ENCODE measurements at places on chromosomes 6 and 20.

GRCh38 chr20:40802886-40803285 is 113.8 kb upstream of the MAFB start:
- DNase-seq = no peak

GRCh38 chr6:33845031-33845745 is 41.4 kb upstream of the MLN start:
- DNase-seq = no peak

DNA sequence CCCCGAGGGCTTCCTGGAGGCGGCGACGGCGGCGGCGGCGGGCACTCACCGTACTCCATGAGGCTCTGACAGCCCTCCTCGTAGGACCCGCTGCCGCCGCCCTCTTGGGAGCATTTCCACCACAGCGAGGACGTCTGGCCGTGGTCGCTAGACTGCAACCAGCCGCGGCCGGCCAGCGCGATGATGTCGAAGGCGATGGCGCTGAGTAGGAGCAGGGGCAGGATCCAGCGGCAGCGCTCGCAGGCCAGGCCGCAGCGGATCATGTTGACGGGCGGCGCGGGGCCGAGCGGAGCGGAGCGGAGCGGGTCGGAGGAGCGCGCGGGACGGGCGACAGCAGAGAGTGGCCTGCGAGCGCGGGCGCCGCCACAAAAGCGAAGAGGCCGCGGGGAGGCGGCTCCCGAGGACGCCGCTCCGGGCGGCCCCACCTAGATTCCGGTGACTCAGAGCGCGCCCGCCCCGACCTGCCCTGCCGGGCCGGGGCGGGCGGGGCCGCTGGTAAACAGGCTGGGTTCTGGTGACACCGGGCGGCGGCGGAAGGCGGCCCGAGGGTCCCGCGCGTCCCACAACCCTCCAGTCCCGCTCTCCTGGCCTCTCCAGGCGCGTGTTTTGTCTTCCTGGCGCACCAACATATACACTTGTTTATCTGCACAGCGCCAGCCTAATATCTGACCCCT is at the start of gene PERP:
Gene PERP (minus strand): TSS at position 342 of the 674 bp plus-strand sequence. CDS start 79 bp downstream, at position 263.
- peak; percentile 64 for DNase-seq

GRCh38 chr20:61426352-61426751 is 174.3 kb downstream of the CDH4 start:
- no peak for DNase-seq

DNA sequence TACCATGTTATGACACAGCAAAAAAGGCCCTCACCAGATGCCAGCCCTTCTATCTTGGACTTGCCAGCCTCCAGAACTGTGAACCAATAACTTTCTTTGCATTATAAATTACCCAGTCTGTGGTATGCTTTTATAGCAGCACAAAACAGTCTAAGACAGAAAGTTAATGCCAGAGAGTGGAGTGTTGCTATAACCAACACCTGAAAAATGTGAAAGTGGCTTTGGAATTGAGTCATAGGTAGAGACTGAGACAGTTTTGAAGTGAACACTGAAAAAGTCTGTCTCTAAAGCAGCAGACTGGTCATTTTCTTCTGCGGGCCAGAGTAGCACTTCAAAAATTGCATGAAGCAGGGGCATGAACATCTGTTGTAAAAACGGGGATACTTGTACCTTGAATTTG is 28.0 kb upstream of the ASIP start:
- DNase-seq = no peak

- DNase-seq = no peak
Observed at GRCh38 chr20:32496811-32497533, 88.2 kb downstream of the NOL4L start.

- DNase-seq = no peak
Observed at GRCh38 chr20:58944610-58945009, 36.4 kb upstream of the NELFCD start.

- no peak for DNase-seq
Observed at GRCh38 chr6:105862936-105863607, 223.1 kb upstream of the PRDM1 start.

DNA sequence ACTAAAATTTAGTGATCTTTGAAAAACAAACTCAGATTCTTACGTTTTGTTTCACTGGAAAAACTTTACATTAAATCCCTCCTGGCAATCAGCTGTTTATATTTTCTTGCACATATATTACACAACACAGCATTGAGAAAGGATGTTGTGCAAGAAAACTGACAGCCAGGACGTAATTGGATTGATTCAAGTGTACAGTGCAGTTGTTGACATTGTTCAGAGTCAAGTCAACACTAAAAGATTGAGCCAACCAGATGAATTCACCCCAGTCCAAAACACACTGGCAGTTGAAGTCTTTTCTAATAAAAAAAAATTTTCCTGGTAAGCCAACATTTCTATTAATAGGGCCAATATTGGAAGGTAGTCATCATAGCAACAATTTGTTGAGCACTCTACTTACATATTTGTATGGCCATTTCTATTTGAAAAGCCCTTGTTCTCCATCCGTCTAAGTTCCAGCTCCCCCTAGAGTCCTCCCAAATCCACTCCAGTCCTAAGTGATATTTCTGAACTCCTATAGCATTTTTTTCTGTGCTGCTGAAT is 20.9 kb upstream of the VNN1 start:
- no peak for DNase-seq

DNA sequence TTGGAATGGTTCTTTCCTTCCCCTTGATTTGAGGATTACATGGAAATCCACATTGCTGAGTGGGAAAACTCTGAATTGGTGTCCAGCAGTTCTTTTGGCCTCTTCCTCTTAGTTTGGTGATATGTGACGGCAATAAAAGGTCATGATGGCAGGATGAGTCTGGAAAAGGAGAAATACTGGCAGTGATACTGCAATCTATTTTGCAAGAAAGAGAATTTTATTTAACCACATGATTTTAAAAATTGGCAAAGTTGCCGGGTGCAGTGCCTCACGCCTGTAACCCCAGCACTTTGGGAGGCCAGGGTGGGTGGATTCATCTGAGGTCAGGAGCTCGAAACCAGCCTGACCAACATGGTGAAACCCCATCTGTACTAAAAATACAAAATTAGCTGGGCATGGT is 73.1 kb downstream of the ADTRP start:
- no peak for DNase-seq

- no peak for DNase-seq
Observed at GRCh38 chr6:7550433-7550801, 8.9 kb downstream of the DSP start.

- no peak for DNase-seq
Observed at GRCh38 chr6:6131492-6132109, 124.9 kb upstream of the NRN1 start.

- DNase-seq = peak; percentile 26
Observed at GRCh38 chr6:111761783-111762312, 111.4 kb downstream of the FYN start.

GRCh38 chr6:157221049-157221816 is 102.1 kb downstream of the TMEM242 start:
- DNase-seq = peak; percentile 77

GRCh38 chr6:4751823-4752464 is 24.3 kb upstream of the CDYL start:
- no peak for DNase-seq

GRCh38 chr6:117616391-117617209 is 14.3 kb upstream of the GOPC start:
- peak; percentile 27 for DNase-seq

DNA sequence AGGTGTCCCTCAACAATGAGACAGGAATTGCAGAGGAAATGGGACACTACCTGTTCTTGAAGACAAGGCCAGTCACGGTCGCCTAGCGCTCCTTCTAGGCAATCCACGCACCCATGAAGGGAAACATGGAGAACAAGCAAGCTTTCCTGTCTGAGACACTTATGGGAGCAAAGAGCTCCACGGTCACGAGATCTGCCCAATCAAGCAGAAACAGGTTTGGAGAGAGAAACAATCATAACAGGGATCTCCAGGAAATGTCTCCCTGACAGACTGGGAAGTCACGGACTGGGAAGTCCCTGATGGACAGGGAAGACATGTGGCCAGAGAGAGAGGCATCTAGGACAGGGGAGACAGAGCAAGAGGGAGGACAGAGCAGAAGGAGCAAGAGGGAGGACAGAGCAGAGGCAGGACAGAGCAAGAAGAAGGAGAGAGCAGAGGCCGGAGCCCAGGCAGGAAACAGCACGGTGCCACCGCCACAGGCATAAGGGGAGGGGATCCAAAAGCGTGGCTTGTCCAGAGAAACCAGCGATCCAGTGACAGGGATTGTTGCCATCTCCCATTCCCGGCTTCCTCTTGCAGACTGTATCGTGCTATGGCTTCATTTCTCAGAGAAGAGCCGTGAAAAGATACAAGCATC is 167.8 kb upstream of the ZNF337 start:
- DNase-seq = no peak

DNA sequence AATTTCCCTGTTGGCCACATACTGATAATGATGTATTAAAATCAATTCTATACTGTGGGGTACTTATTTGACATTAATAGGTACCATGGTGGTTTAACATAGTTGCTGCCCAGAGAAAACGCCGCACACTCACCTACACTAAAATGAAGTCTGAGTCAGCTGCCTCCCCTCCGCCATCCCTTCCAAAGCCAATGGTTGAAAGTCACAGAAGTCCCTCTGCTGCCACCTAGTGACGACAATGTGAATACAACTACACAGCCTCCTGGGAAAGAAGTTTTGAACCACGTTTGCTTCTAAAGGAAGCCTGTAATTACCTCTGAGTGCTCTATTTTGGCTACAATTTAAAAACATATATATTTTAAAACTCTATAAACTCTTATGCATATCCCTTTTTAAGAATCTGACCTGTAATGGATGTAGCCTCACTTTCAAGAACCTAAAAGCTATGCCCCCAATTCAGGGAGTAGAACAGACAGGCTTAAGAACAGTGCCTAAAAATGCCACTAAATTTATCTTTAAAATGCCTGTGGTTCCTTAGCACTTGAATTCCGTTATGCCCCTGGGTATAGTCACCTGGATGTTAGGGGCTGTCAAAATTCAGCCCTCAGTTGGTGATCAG is 20.6 kb upstream of the ECI2 start:
- peak; percentile 63 for DNase-seq

- DNase-seq = no peak
Observed at GRCh38 chr20:10667560-10668167, 6.1 kb downstream of the JAG1 start.

DNA sequence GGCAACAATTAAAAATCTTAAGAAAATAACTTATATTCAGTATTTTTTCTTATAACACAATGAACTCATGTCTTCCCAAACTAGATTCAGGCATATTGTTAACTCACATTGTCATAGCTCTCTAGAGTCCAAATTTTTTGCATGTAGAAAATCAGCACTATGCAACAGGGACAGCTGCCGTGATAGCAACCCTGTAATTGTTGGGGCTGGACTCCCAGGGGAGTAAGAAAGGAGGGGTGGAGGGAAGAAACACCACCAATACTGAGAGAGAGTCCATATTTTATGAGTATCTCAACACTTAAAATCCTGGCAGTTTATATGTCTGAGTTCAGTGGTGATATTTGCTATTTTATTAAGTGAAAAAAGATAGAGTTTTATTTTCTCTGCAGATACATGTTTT is 89.6 kb upstream of the HS3ST5 start:
- no peak for DNase-seq

GRCh38 chr6:37283671-37284151 is 25.8 kb upstream of the TMEM217 start:
- no peak for DNase-seq

- DNase-seq = no peak
Observed at GRCh38 chr6:21459641-21460040, 133.9 kb upstream of the SOX4 start.

GRCh38 chr20:36587388-36588070 is 14.1 kb downstream of the TGIF2 start:
- DNase-seq = no peak

DNA sequence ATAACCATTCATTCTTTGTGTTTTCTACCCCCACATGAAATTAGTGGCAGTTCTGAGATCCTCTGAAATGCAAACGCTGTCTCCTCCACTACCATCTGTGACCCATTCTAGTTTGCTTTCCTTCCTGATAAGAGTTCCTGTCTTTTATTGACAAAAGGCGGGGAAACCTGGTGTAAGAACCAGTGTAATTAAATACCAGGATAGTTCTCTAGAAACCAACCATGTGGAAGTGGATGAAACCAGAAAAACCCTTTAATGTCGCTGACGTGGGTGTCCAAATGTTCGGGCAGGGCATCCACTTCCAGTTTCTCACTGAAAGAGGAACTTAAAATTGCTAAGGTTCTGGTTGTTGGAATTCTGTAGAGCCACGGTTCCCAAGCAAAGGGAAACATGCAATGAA is 79.1 kb downstream of the TNFRSF21 start:
- no peak for DNase-seq

- DNase-seq = no peak
Observed at GRCh38 chr6:13172291-13172690, 156.0 kb downstream of the TBC1D7 start.

GRCh38 chr20:13868331-13868730 is 83.5 kb downstream of the NDUFAF5 start:
- DNase-seq = no peak

- no peak for DNase-seq
Observed at GRCh38 chr6:56655249-56655648, 12.6 kb upstream of the DST start.

DNA sequence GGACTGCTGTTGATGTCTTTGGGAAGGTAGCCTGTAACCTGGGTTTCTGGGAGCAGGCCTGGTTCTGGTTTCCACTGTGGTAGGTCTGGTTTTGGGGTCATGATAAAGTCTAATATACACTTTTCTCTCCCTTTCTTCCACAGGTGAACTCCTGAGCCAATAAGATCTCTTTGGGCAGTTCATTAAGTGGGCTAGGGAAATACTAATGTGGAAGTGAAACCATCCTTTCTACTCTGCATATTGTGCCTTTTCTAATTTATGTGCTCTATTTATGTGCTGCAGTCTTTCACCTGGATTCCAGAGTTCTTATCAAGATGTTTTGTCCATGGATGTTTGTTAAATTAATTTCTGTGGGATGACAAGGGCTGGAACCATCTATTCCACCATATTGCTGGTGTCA is 165.7 kb upstream of the PTPRK start:
- no peak for DNase-seq

- DNase-seq = no peak
Observed at GRCh38 chr6:31737315-31737990, 1.1 kb upstream of the CLIC1 start.

GRCh38 chr6:33746036-33746600 is 587 bp downstream of the IP6K3 start:
- no peak for DNase-seq

DNA sequence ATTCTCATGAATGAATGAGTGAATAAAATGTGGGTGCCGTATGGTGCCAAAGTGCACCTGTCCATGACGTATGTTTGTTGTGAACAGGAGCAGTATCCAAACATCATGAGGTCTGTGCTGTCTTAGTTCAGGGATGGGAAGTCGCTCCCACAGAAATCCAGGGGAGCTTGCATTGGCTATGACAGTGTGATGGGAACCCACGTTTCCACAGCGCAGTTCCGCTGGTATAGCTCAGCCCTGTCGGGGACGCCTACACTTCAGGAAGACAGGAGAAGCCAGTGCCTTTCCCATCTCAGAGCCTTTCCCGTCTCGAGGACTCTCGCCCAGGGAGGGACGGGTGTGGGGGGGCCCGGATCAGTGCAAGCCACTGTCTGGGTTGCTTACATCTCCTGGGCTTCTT is 69.8 kb downstream of the DACT2 start:
- no peak for DNase-seq

GRCh38 chr20:10982692-10983091 is 308.9 kb upstream of the JAG1 start:
- DNase-seq = no peak

- DNase-seq = no peak
Observed at GRCh38 chr20:46148313-46149208, 30.4 kb downstream of the CD40 start.
